ENCODE measurements at places on chromosomes 11 and 22. TPM values are rescaled to one million over a fixed set of nuclear protein-coding genes. Genes with fewer than 3 reads are reported as not detected.

DNA sequence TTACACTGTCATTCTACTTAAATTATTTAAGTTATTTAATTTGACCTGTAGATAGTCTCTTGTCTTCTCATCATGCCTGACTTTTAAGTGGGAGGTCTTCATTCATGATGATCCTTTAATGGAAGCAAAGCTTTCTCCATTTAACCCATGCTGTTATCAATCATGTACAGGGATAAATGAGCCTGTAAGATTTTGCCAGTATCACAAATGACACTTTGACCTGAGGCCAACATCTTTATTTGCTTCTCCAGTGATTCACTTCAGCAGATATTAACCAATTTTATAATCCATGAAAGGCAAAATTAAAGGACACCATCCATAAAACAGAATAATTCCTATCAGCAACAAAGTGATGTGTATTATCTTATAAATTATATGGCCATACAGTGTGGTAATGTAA, 7.7 kb downstream of the CCDC73 start:
- no peaks in the 10 kb centered on the region for H3K36me3 ChIP-seq
- no peak overlapping the region for H3K4me3 ChIP-seq
- no peak for DNase-seq
- H3K4me1 ChIP-seq = no peaks in the 10 kb centered on the region

GRCh38 chr11:18144243-18144642, 11.9 kb downstream of the MRGPRX3 start:
- no peaks in the 10 kb centered on the region for H3K36me3 ChIP-seq
- no peak for DNase-seq
- H3K27me3 ChIP-seq = no peaks in the 10 kb centered on the region
- H3K4me3 ChIP-seq = no peak overlapping the region

DNA sequence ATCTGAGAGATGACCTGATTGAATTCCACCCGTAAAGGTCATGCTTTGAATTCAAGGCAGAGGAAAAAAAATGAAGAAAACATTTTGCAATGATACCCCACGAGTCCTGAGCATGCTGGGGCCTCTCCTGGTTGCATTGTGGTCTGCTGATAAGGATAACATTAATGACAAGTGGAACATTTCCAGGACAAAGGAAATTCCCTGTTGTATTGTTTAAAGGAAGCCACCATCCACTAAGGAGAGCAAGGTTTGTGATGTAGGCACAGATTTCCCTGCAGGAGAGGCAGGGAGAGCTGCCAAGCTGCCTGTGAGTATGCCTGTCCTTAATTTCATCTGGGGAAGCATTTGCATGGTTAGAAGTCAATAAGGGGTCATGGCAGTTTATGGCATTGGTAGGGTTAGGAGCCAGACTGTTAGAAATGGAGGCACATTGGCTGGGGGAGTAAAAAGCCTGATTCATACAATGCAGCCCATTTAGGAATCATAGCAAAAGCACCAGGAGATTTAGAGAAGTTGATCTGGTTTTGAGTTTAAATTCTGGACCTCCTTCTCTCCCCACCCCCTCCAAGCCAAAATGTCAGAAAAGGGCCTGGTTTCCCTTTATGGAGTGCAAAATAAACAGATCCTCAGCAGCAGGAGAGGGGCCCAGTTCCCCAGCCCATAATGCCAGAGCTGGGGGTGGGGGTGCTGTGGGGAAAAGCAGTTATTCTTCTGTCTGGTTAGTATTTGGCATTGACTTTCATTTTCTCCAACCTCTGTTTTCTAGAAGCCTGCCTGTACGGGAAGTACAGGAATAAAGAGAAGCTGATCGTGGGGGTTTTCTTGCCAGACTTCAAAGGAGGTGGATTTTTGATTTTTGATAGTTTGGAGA, 22.1 kb downstream of the FLI1 start:
- H3K27me3 ChIP-seq = no peaks in the 10 kb centered on the region
- H3K27ac ChIP-seq = peak overlapping the region; percentile 68
- no peak for DNase-seq
- H3K4me1 ChIP-seq = no peaks in the 10 kb centered on the region
- no peaks in the 10 kb centered on the region for H3K36me3 ChIP-seq

DNA sequence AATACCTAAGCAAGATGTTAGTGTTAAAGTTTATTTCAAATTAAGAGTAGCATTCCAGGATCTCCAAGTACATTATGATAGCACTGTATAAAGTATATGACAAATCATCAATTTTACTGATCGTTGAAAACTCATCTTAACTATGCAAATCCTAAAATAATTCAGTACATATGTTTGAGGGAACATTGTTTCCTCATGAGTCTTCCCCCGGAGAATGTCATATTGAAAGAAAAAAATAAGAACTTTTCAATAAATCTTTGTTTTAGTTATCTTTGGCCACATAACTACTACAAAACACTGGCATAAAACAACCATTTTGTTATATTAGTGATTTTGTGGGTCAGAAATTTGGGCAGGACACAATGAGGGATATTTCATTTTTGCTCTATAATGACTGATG, 135.4 kb downstream of the METTL15 start:
- no peak overlapping the region for H3K4me3 ChIP-seq
- H3K36me3 ChIP-seq = no peaks in the 10 kb centered on the region

GRCh38 chr11:13065200-13065787, 56.2 kb downstream of the RASSF10 start:
- DNase-seq = no peak
- no peaks in the 10 kb centered on the region for H3K4me1 ChIP-seq
- H3K27ac ChIP-seq = no peak overlapping the region

GRCh38 chr22:31210556-31211421, 1.3 kb upstream of the LIMK2 start:
- no peaks in the 10 kb centered on the region for H3K27me3 ChIP-seq
- H3K4me3 ChIP-seq = no peak overlapping the region
- H3K36me3 ChIP-seq = no peaks in the 10 kb centered on the region
- peak overlapping the region; percentile 79 for H3K27ac ChIP-seq
- H3K4me1 ChIP-seq = peaks cover 8% of the 10 kb centered on the region

DNA sequence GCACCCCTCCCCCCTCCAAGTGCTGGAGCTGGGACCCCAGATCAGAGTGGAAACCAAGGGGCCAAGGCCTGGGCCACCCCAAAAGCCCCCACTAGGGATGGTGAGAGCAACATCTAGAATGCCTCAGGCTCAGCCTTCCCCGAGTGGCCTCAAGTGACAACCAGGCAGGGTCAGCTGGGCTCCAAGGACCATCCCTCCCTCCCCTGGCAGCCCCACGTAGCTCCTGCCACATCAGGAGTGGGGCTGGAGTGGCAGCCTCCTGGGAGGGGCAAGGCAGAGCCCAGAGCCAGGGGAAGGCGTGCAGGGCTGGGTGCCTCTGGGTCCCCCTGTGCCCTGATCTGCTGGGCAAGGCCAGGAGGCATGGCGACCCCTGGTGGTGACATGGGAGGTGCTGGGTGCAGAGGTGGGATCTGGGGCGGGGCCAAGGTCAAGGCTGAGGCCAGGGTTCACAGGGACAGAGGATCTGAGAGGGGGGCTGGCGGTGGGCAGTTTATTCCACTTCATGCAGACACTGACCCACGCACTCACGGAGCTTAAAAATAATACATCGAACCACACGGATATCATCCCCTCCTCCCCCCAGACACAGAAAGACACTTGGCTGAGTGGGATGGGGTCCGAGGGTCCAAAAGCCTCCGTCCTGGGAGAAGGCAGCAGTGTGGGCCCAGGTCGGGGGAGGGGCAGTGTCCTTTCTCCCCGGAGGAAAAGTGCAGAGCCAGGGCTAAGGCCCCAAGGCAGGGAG, 15.8 kb upstream of the EHD1 start:
- H3K4me3 ChIP-seq = no peak overlapping the region
- no peak overlapping the region for H3K27ac ChIP-seq
- DNase-seq = peak; percentile 62
- no peaks in the 10 kb centered on the region for H3K4me1 ChIP-seq
- H3K27me3 ChIP-seq = no peaks in the 10 kb centered on the region

DNA sequence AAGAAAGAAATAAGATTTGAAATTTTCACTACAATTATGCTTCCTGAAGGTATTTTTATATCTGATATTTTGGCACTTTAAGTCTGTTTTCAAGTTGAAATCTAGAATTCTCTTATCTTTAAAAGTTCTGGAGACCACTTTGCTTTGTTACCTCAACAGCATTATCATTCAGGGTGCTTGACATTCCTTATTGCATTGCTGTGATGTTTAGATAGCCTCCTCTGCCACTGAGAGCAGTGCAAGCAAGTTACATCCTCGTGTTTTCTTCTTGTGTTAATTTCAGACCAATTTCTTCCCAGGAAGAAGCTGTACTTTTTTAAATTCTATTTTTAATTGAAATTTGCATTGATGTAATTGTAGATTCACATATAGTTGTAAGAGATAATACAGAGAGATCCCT, 333.9 kb upstream of the KIRREL3 start:
- H3K4me1 ChIP-seq = no peaks in the 10 kb centered on the region
- no peaks in the 10 kb centered on the region for H3K27me3 ChIP-seq
- H3K27ac ChIP-seq = no peak overlapping the region
- H3K36me3 ChIP-seq = no peaks in the 10 kb centered on the region

DNA sequence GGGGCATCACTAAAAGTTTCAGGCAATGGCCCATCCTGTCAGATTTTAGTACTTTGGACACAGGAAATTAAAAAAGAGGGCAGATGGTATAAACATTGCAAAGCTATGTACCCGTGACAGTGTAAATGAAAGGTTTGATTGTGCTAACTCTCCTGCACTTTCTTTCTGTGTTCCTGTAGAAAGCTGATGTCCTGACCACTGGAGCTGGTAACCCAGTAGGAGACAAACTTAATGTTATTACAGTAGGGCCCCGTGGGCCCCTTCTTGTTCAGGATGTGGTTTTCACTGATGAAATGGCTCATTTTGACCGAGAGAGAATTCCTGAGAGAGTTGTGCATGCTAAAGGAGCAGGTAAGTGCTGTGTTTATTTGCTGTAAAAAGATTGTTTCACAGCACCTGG, 10.3 kb downstream of the CAT start:
- no peak overlapping the region for H3K27ac ChIP-seq
- no peak overlapping the region for H3K4me3 ChIP-seq
- no peaks in the 10 kb centered on the region for H3K4me1 ChIP-seq
- peaks cover 6% of the 10 kb centered on the region for H3K36me3 ChIP-seq

DNA sequence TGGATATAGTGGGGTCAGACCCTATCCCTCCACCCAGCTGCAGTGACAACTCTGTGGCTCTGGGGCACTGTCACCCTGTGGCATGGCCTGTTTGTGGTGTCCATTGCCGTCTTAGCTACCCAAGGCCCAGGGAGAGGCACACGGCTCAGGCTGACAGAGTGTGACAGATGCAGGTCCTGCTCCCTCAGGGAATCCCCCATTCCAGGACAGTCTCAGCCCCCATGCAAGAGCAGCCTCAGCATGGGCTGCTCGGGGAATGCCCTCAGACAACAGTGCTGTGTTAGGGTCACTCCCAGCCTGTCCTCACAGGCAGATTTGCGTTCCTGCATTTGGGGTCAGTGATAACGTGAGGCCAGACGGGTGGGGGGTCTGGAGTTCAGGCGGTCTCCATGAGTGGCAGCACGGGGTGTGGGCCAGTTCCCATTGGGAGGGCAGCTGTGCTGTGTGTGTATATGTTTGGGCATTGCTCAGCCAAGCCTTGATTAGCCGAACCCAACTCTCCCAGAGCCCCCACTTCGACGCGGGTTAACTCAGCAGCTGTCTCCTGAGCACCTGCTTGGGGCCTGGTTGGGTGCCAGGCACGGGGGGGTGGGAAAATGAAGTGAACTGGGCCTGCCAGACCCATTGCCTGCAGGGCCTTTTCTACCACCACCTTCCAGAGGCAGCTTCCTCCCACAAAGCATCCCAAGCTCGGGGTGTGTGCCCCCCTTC, 5.3 kb upstream of the KCNQ1OT1 start:
- no peak overlapping the region for H3K27ac ChIP-seq
- H3K36me3 ChIP-seq = no peaks in the 10 kb centered on the region
- H3K27me3 ChIP-seq = no peaks in the 10 kb centered on the region
- no peak overlapping the region for H3K4me3 ChIP-seq
- no peaks in the 10 kb centered on the region for H3K4me1 ChIP-seq
- no peak for DNase-seq

DNA sequence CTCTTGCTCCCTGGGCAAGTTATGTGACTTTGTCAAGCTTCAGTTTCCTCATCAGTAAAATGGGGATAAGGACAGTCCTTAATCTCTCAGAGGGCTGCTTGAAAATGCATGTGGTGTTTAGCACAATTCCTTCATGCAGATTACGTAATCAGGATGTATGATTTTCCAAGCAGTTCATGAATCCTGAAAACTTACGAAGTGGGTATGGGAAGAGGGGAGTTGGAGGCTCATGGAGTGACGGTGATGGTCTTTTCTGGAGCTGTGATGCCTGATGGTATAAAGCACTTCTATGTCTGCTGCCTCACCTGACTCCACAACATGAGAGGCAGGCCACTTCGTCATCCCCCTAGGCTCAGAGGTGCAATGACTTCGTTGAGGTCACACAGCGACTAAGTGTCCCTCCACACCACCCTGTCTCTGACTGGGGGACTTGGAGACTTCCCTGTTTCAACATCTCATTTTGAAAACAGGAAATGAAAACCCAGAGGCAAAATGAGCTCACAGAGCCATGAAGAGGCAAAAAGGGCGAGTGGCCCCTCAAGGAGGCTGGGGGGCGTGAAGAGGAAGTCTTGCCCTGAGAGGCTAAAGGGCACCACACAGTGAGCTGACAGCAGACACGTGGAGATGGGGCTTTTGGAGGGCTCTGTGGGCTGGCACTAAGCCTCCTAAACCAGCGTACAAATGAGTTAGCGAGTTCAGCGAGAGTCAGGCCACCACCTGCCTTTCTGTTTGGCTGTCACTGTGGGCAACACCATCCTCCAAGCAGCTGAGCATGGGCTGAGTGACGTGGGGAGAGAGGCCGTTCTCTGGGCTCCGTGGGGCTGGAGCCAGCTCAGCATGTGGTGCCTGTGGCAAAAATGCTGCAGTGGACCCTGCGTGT, 10.1 kb downstream of the MCM5 start:
- no peaks in the 10 kb centered on the region for H3K27me3 ChIP-seq
- H3K4me3 ChIP-seq = no peak overlapping the region

GRCh38 chr11:104772806-104773241, 125.4 kb downstream of the CASP12 start:
- no peaks in the 10 kb centered on the region for H3K4me1 ChIP-seq
- H3K36me3 ChIP-seq = no peaks in the 10 kb centered on the region
- H3K27me3 ChIP-seq = no peaks in the 10 kb centered on the region
- H3K4me3 ChIP-seq = no peak overlapping the region
- no peak for DNase-seq

- H3K36me3 ChIP-seq = no peaks in the 10 kb centered on the region
- DNase-seq = peak; percentile 78
- peak overlapping the region; percentile 16 for H3K27ac ChIP-seq
- H3K4me3 ChIP-seq = no peak overlapping the region
These were observed 4.5 kb upstream of the NOL12 start for GRCh38 chr22:37681556-37682049.

DNA sequence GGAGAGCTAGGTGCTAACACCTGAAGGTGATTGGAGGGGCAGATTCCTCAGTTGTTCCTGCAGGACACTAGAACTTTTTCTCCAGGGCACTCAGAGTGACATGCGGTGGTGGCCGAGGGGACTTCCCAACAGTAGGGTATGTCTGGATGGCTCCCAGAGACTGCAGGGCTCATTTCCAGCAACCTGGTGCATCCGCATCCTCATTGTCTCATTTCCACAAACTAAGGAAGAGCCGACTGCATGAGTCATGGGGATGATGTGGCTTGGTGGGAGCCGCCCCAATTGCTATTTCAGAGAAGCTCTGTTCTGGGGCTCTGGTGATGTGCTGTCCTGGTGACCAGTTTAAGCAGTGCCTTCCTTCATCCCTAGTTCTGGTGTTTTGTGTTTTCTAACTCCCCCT, 2.8 kb upstream of the ROBO4 start:
- no peak overlapping the region for H3K4me3 ChIP-seq
- H3K27me3 ChIP-seq = no peaks in the 10 kb centered on the region
- H3K4me1 ChIP-seq = no peaks in the 10 kb centered on the region
- H3K36me3 ChIP-seq = no peaks in the 10 kb centered on the region

The CSNK2A3 gene
- total RNA-seq = 2.6 TPM

The SAAL1 gene
- total RNA-seq = 16.4 TPM

The GAB4 gene
- total RNA-seq = not detected

The CALCB gene
- not detected for total RNA-seq

The NF2 gene
- total RNA-seq = 21.1 TPM
